A172 (cell line): ENCODE measurements at places on chromosomes 3 and 15. TPM values are rescaled to one million over a fixed set of nuclear protein-coding genes. Genes with fewer than 3 reads are reported as not detected.

DNA sequence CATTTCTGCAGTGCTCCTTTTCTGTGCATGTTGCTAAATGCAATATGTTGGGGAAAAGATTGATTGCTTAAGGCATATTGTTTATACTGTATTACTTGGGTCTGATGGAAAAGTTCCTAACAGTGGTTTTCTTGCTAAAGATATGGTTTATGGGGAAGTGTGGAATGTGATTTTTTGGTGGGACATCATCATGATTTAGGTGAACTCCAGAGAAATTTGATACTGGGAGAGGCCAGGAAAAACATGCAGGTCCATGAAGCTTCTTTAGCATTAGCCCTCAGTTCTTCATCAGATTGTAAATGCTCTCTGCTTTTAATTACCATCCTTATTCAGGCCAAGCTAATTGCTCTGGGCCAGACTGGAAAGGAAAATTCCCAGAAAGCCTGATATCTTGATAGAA is 147.5 kb downstream of the LRTM1 start:
- DNase-seq: no peak

GRCh38 chr3:160393346-160394008 is 5.5 kb downstream of the IFT80 start:
- DNase-seq: no peak

The GADL1 gene
- 0.02 TPM in 1 of 2 replicates, not detected in the other for total RNA-seq

The DOCK3 gene
- 1.4 TPM in 2 replicates for total RNA-seq

The THUMPD3 gene
- 80.3 and 116 TPM in 2 replicates for total RNA-seq

The SLC28A1 gene
- total RNA-seq: not detected in 2 replicates

DNA sequence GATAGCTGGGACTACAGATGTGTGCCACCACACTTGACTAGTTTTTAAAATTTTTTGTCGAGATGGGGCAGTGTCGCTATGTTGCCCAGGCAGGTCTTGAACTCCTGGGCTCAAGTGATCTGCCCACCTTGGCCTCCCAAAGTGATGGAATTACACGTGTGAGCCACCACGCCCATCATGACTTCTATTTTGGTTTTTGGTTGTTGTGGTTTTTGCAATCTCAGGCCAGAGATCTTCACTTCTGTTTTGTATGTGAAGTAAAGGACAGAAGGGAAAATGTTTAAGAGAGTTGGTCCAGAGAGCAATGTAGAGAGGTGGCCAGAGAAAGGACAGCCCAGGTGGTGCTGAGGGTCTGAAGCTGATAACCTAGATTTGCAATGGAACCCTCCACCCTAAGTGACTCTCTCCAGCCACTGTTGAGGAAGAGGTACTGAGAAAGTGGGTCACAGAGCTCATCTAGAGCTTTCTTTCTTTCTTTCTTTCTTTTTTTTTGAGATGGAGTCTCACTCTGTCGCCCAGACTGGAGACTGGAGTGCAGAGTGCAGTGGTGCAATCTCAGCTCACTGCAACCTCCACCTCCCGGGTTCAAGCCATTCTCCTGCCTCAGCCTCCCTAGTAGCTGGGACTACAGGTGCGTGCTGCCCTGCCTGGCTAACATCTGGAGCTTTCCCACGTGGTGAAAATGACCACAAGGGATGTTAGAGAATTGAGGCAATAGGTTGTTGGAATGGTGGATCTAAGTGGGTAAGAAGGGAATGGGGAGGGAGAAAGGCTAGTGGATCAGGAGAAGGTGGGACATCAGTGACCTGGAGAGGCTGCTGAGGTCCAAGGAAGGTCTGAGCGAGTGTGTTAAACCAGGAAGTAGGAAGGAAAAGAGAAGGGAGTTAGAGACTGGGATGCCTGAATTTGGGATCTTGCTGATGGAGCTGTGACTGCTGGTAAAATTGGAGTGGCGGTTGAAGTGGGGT is 22.4 kb upstream of the SEMA4B start:
- no peak for DNase-seq

The ISLR2 gene
- not detected in 2 replicates for total RNA-seq

DNA sequence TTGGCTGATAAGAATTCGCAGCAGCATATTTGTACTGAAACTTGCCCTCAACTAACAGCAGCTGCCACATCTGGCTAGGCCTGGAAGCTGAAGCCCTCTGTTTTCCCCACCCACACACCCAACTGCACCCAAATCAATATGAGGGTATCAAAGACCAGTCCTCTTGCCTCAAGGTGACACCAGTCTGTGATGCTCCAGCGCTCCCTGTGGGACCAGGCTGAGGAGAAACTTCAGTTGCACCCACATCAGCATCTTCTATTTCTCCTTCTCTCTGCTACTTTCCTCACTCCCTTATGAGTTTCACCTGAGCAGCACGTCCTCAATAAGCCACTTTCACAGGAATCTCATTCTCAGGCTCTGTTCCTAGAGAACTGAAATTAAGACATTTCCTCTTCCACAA is 18.7 kb upstream of the GRAMD1C start:
- no peak for DNase-seq

DNA sequence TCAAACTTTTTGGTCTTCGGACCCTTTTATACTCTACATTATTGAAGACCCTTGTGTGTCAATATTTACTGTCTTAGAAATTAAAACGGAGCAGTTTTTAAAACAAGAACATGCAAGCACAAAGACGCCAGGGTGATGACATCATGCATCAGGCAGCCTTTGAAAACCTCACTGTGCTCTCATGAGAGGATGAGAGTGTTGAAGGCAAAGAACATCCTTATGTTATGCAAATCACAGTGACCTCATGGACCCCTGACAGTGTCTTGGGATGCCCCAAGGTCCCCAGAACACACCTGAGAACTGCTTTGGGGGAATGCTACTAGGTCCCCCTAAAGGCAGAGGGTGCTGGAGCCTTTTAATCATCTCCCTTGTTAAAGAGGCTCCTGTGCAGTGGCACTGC is 51.6 kb downstream of the CHDH start:
- peak; percentile 11 for DNase-seq
